ENCODE measurements at places on chromosomes 5 and 9. TPM values are rescaled to one million over a fixed set of nuclear protein-coding genes. Genes with fewer than 3 reads are reported as not detected.

The HACD4 gene
- 4.5 TPM for polyA plus RNA-seq

The DAB2IP gene
- 0.03 TPM for polyA plus RNA-seq

The SLC34A1 gene
- polyA plus RNA-seq = 0.06 TPM

The SPATA31E1 gene
- not detected for polyA plus RNA-seq

The SLCO6A1 gene
- not detected for polyA plus RNA-seq

The STING1 gene
- 5.3 TPM for polyA plus RNA-seq

The SUSD3 gene
- 68.7 TPM for polyA plus RNA-seq

The SCGB3A2 gene
- polyA plus RNA-seq = not detected

The LRRC19 gene
- not detected for polyA plus RNA-seq

The LAMC3 gene
- 0.81 TPM for polyA plus RNA-seq

The LURAP1L gene
- not detected for polyA plus RNA-seq

The C5orf52 gene
- not detected for polyA plus RNA-seq
